ENCODE measurements at places on chromosomes 2 and 18.

DNA sequence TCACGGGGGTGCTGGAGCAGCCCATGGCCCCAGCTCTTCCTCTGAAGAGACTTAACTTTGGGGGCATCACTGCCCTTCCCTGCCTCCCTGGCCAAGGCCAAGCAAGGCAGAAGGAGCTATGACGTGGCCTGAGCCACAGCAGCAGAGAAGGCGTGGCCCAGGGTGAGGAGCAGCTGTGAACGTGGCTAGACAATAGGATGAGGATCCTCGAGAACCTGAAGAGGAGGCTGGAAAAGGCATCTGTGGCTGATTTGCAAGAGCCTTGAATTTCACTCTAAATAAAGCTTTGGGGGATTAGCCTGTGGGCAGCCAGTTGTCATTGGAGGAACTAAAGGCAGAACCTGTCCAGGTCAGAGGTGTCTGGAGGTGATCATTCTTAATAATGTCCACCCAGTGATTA, 652.9 kb upstream of the ID2 start:
- no peak for DNase-seq

DNA sequence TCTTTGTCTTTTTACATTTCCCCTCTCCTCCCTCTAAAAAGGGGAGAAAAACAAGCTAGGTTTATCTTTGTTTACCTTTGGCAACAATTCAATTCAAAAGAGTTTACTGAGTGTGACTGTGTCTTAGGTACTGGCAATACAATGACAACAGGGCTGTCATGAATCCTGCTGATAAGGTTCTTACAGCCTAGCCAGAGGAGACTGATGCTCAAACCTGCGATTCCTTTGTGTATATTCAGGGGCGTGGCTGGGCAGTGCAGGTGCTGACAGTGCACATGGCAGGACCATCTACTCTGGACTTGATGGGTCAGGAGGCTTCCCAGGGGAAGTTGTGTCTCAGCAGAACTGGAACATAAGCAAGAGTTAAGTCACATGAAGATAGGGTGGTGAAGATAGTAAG, 23.2 kb upstream of the TTN start:
- DNase-seq = no peak

DNA sequence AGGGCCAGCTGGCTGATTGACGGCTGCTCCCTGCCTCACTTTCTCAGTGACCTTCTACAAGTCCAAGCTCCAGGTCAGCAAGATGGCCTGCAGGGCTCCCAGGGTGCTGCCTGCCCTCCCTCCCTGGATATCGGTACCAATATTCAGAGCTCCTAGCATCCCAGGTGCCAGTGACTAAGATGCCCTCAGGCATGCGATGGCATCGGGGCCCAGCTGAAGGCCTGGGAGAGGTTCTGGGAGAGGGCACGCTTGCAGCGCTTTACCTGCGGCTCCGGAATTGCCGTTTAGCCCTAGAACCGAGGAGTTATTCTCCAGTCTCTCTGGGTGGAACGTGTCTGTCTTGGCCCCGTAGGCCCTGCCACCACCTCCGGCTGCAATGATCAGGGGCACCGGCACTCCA, 116.8 kb downstream of the CLIP4 start:
- DNase-seq = no peak

DNA sequence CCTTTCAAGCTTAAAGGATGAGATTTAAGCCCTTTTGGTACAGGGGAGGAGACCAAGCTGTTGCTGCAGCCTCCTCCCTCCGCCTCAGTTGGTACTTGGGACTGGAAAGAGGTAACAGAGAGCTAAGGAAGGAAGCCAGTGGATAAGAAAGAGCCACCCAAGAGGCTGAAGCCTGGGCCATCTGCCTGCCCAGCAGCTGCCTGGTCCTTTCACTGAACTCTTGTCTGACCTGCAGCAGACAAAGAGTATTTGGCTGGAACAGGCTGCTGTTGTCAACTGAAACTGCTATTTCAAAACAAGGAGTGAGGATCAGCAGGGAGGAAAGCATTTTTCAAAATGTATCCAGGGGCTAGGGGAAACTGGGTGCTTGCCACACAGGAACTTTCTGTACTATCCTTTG, 30.3 kb downstream of the TNS1 start:
- DNase-seq = no peak

DNA sequence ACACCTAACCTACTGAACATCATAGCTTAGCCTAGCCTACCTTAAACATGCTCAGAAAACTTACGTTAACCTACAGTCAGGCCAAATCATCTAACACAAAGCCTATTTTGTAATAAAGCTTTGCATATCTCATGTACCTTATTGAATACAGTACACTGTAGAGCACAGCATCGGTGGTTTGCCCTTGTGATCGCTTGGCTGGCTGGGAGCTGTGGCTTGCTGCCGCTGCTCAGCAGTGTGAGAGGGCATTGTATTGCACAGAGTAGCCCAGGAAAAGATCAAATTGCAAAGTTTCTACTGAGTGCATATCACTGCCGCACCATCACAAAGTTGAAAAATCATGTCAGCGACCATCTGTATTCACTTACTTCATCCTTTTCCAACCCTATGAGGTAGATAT, 62.3 kb upstream of the NCK2 start:
- DNase-seq = no peak

DNA sequence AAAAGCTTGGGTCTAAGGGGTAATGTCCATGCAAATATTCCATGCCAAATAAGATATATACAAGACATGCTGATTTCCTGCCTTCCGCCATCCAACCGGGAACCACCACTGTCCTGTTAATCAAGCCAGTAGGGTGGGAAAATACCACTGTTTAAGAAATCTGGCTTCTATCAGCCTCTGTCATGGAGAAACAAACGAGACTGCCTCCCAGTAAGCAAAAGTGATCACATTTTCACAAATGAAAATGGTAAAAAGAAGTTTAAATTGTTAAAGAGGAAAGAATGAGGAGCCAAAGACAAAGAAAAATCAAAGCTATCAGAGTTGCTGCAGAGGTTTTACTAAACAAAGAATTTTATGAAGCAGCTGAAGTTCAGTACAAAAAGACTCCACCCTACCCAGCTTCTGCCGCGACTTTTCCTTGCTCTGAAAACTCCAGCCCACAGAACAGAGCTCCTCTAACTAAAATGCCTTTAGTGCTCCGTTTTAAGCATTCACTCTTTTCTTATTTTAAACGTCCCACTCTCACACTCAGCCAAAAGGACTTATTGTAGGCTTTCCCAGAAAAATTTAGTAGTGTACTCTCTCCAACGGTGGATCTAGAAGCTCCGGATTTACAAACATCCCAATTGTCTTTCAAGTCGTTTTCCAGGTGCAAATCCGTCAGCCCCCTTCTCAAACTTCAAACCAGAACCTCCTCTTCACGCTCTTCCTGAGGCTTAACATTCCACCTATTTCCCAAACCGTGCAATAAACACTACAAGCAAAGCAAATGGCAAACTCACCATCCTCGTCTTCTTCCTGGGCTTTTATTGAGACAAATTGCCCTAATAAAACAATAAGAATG, 613 bp downstream of the COL5A2 start:
- DNase-seq = no peak

DNA sequence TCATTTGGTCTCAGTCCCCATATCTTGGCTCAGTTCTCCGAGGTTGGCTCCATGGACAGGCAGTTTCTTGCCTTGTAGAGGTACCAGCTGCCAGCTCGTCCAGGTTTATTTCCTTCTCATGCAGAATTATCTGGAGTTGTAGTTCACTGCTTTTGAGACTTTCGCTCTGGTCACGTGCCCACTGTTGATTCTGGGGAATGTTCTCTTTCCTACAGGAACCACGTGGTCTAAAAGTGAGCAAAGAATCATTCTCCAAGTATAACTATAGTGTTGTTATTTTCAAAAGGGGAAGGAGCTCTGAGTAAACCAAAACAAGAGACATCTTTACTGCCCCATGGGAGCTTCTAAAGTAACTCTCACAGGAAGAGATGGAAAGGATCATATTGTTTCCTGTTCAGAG, 41.2 kb upstream of the RAB27B start:
- DNase-seq = no peak

- DNase-seq = no peak
Measured at GRCh38 chr2:3010001-3010400, 367.6 kb downstream of the EIPR1 start.

DNA sequence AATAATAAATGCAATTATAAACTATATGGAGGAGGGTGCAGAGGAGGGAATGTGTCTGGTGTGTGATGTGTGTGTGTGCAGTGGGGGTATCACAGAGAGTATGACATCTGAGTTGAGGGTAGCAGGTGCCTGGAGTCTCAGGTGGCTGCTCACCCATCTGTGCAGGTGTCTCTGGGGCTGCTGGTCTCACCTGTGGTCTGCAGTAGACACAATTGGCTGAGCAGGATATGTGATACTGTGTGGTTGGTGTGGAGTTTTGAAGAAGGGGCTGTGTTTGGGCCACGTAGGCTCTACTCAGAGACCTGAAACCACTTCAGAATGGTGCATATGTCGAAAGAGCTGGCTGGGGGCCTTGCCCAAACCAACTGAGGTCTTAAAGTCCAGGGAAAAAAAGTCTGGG, 17.0 kb downstream of the FABP1 start:
- no peak for DNase-seq

DNA sequence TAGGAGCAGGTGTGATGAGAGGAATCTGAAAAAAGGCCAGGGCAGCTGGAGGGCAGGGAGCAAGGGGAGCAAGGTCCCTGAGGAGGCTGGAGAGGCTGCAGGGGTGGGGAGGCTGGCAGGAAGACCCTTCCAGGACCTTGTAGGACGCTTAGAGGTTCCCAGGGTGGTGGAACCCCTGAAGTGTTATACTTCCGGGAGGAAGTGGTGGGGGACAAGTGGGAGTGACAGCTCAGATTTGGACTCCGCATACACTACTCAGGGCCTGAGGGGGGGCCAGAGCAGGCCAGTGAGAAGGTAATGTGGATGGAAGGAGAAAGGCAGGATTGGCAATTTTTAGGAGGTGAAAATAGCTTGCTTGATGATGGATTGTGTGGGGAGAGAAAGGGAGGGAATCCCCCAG, 1.9 kb upstream of the NCAPH start:
- no peak for DNase-seq

DNA sequence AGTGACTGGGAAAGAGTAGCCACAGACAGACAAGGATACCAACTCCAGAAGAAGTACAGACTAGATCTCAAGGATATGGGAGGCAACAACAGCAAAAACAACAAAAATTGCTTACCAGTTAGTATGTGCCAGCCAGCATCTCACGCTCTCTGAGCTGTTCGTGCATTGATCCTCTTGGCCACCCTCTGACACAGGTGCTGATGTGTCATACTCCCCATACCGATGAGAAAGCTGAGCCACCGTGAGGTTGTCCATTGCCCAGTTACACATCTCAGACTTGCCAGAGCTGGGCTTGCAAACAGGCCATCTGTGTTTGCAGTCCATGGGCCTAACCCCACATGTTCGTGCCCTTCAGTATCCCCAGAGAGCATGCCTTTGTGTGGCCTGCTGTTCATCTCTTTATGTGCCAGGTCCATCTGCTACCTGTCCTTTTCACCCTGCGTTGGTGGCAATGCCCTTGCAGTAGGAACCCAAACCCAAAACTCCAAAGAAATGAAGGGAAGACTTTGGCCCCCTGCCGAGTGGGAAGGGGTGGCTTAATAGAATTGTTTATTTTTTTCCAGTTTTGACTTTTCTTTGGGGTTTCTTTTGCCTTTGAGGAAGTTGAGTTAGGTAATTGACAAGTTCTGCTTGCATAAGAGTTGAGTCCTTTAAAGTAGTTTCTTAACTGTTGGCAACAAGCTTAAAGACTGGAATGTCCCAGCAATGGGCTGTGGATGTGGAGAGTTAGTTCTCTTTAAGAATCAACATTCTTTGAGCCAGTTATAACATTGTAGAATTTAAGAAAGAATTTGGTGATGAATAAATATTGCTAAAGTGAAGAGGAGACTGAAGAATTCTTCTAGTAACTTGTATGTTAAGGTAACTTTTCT, 46.7 kb downstream of the LYPD6B start:
- no peak for DNase-seq

GRCh38 chr2:56831780-56832179, 648.0 kb downstream of the CCDC85A start:
- no peak for DNase-seq

DNA sequence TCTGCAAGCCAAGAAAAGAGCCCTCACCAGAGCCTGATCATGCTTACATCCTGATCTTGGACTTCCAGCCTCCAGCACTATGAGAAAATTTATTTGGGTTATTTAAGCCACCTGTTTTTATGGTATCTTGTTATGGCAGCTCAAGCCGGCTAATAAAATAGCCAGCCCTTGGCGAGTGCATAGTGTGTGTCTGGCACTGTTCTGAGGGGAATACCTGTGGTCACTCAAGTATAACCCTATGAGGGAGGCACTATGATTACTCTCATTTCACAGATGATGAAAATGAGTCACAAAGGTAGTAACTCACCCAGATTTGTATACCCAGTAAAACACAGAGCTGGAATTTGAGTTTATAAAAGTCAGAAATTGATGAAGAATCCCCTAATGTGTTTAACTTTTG, 556.9 kb upstream of the SETBP1 start:
- no peak for DNase-seq

DNA sequence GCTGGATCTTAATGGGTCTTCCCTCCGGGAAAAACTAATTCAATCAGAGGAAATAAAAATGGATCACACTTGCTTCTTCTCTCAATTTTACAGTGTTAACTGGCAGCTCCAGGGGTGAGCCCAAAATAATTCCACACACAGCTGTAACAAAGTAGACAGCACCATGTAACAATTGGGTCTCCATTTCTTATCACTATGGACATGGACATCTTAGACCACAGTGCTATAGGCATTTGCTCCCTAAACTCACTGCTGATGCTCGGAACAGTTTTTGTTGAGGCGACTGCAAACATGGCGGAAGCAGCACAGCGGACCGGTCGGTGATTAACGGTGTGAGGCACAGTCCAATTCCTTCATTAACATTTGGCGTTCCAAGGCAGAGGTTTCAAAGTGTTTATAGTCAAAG, 144.7 kb upstream of the NCK2 start:
- DNase-seq = no peak

DNA sequence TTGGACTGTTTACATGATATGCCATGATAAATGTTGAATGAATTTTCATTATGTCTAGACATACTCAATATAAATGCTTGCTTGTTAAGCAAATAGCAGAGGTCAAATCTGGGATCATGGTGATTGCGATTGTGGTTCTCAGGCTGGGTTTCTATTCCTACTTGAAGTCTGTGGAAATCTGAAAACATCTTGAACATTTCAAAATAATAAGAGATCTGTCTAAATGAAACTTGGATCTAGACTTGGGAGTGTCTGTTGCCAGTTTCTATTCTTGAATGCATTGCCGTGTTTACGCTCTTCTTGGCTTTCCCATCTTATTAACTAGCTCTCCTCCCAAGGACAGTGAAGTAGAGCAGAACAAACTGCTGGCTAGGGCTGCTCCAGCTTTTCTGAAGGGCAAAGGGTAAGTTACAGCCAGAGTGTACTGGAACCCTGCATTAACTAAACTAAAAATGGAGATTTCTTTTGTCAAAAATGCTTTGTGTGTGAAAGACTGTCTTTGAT, 127.7 kb downstream of the DTNA start:
- DNase-seq = no peak
